ENCODE measurements at places on chromosomes 6 and 20.

GRCh38 chr6:88166493-88167351, 575 bp upstream of the CNR1 start:
- DNase-seq, result no peak

GRCh38 chr6:160060920-160061447, 60.6 kb upstream of the SLC22A1 start:
- DNase-seq, result no peak

- DNase-seq, result no peak
Measured at GRCh38 chr6:166588691-166589336, 2.3 kb upstream of the RAMACL start.

- no peak for DNase-seq
Measured at GRCh38 chr6:10598084-10598960, 77.2 kb downstream of the GCNT2 start.

- no peak for DNase-seq
Measured at GRCh38 chr20:17449031-17449430, 82.1 kb downstream of the BFSP1 start.
